ENCODE measurements at places on chromosomes 1 and 21.

GRCh38 chr1:74834261-74834660 is 101.3 kb downstream of the TYW3 start:
- H3K36me3 ChIP-seq = no peaks in the 10 kb centered on the region
- no peak overlapping the region for H3K27ac ChIP-seq
- H3K27me3 ChIP-seq = no peaks in the 10 kb centered on the region

DNA sequence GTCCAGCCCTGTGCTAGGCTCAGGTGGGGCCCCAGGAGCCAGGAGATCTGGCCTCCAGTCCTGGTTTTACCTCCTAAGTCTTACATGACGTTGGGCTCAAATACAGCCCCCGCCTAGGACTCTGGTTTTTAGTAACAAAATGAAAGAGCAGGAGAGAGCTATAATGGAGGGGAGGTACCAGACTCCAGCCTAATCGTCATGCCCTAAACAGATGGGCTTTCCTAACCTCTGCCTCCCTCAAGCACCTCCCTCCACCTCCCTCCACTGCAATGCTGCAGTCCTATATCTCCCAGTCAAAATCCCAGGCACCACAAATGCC is 28.6 kb downstream of the TTC39A start:
- no peak overlapping the region for H3K27ac ChIP-seq
- no peaks in the 10 kb centered on the region for H3K36me3 ChIP-seq
- no peaks in the 10 kb centered on the region for H3K27me3 ChIP-seq
- H3K4me3 ChIP-seq = no peak overlapping the region
- DNase-seq = no peak
- H3K4me1 ChIP-seq = peaks cover 25% of the 10 kb centered on the region

- H3K4me3 ChIP-seq = no peak overlapping the region
- H3K36me3 ChIP-seq = no peaks in the 10 kb centered on the region
- no peaks in the 10 kb centered on the region for H3K4me1 ChIP-seq
- DNase-seq = no peak
Observed at GRCh38 chr1:103461161-103462105, 64.1 kb upstream of the RNPC3 start.

DNA sequence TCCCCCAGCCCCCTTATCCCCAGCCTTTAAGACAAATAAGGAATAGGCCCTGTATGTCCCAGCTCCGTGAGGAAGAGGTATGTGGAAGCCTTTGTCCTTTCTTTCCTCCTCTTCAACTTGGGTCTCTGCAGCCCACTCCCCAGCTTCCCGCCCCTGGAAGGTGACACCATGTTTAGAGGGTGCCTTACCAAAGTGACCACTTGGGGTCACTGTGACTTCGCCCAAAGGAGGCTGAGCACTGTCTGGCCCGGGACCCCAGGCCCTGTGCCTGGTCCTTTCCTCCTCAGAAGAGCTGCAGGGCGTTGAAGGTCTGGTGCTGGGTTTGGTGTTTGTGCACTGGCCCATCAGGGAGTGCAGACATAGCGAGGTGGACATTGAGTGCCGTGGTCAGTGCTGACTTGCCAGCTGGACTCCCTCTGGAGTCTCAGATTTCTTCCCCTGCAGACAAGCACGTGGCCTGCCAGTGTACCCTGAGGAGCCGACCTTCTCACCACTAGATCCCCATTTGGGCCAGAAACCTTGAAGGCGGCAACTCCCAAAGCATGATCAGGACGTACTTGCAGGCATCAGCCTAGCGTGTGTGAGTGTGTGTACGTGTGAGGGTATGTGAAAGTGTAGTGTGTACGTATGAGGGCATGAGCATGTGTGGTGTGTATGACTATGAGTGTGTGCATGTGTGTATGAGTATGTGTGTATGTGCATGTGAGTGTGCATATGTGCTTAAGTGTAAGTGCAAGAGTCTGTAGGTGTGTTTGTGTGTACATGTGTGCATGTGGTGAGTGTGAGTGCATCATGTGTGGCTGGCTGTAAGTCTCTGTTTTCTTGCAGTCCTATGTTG is 181.4 kb upstream of the KIAA0040 start:
- H3K4me3 ChIP-seq = no peak overlapping the region
- peaks cover 16% of the 10 kb centered on the region for H3K27me3 ChIP-seq
- H3K27ac ChIP-seq = no peak overlapping the region
- no peak for DNase-seq

GRCh38 chr1:201094832-201095231 is 17.4 kb downstream of the CACNA1S start:
- peaks cover 11% of the 10 kb centered on the region for H3K27me3 ChIP-seq
- no peak overlapping the region for H3K27ac ChIP-seq
- H3K4me1 ChIP-seq = no peaks in the 10 kb centered on the region
- H3K36me3 ChIP-seq = no peaks in the 10 kb centered on the region
- no peak for DNase-seq

DNA sequence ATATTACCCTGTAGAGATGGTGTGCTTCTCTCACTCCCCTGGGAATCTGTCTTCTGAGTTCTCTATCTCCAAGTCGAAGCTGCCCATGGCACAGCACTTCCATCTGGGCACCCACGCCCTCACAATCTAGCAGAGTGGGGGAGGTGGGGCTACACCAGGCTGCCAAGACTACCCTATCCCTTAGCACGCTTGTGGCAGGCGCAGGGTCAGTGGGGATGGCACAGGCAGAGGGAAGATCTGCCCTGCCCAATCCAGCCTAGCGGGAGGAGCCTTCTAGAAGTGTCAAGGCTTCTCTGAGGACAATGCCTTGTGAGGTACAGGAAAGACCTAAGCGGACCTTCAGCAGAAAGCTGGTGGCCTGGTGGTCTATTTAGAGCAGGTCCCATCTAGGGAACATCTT is 49.1 kb downstream of the DMAP1 start:
- H3K36me3 ChIP-seq = no peaks in the 10 kb centered on the region
- no peak overlapping the region for H3K4me3 ChIP-seq
- H3K4me1 ChIP-seq = peaks cover 9% of the 10 kb centered on the region
- H3K27me3 ChIP-seq = no peaks in the 10 kb centered on the region
- H3K27ac ChIP-seq = no peak overlapping the region

DNA sequence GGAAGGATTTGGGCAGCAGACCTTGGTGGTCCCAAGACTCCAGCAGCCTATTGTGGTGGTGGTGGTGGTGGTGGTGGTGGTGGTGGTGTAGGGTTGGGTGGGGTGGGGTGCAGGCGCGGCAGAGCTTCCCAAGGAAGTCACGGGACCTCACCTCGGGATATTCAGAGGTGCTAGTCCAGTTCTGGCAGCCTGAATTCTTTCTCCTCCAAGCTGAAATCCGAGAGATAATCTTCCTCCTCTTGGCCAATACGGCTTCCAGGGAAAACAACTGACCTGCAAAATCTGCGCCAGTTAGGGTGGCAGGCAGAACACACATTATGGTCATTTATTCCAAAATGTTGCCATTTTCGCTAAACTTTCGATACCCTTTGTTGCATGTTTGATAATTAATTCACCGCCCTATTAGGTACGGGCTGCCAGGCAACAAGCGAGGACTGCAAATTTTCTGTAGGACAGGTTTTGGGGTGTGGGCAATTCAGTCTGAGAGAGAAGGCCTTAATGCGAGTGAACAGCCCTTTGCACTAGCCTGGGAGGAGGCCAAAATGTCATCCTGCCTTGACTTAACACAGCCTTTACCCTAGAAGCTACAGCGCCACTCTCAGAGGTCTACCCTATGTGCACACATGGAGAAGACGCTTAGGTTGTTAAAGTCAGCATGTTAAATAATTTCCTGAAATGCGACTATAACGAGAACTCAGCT is 33.2 kb upstream of the BSDC1 start:
- no peaks in the 10 kb centered on the region for H3K4me1 ChIP-seq
- H3K27ac ChIP-seq = no peak overlapping the region
- no peaks in the 10 kb centered on the region for H3K36me3 ChIP-seq
- no peak overlapping the region for H3K4me3 ChIP-seq

DNA sequence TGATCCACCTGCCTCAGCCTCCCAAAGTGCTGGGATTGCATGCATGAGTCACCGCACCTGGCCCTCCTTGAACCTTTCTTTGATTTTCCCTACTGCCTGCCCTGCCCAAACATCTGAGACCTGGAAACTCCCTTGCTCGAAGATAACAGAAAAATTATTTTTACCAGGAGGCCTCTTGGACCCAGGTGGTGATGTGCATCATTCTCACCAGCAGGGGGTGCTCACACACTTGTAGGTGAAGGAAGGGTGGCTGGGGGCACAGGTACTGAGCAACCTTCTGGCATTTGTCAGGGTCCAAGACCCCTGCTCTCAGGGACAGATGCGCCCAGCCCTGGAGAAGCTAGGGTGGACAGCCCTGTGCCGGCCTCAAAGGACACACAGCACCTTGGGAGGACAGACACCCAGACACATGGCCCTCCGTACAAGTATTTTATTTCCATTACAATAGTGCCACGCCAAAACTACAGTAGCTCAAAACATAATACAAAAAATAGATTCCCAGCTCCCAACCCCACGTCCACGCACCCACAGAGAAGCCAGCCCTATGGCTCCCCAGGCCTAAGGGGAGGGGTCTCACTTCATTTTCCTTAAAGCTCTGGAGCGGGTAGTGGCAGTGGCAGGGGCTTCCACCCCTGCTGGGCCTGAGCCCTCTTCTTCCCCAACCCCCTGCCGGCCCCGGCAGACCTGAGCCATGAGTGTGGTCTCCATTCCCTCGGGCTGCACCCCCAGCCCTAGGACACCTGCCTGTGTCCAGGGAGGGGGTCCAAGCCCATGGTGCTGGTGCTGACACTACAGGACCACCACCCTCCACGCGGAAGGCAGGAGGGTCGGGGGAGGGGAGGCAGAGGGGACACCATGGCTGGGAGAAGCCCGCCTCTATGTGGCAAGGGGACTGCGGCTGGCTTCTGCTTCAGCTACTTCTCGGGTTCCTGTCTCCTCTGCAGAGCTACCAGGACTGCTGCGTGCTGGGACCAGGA is 40.4 kb upstream of the EIF4G3 start:
- no peaks in the 10 kb centered on the region for H3K4me1 ChIP-seq
- DNase-seq = peak; percentile 73
- H3K27me3 ChIP-seq = no peaks in the 10 kb centered on the region
- no peak overlapping the region for H3K27ac ChIP-seq
- no peak overlapping the region for H3K4me3 ChIP-seq

- no peak for DNase-seq
- no peak overlapping the region for H3K27ac ChIP-seq
- no peak overlapping the region for H3K4me3 ChIP-seq
- no peaks in the 10 kb centered on the region for H3K4me1 ChIP-seq
Observed at GRCh38 chr1:56222914-56223540, 356.3 kb downstream of the PLPP3 start.

DNA sequence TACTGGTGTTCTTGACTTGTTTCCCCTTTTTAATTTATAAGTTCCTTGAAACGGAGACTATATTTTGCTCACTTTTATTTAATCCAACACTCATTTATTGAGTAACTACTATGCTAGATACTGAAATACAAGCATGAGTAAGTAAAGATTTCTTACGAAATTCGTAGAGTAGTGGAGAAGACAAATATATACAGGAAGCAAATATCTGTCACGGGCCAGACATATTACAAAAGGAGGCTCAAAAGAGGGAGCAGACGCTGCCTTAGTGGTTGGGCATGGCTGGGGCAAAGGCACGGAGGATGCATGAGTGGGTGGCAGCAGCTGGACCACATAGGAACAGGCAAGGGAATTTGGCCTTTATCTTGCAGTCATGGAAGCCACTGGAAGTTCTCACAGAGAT is 6.8 kb downstream of the NCF2 start:
- peaks cover 14% of the 10 kb centered on the region for H3K36me3 ChIP-seq
- no peak overlapping the region for H3K4me3 ChIP-seq
- no peak overlapping the region for H3K27ac ChIP-seq

DNA sequence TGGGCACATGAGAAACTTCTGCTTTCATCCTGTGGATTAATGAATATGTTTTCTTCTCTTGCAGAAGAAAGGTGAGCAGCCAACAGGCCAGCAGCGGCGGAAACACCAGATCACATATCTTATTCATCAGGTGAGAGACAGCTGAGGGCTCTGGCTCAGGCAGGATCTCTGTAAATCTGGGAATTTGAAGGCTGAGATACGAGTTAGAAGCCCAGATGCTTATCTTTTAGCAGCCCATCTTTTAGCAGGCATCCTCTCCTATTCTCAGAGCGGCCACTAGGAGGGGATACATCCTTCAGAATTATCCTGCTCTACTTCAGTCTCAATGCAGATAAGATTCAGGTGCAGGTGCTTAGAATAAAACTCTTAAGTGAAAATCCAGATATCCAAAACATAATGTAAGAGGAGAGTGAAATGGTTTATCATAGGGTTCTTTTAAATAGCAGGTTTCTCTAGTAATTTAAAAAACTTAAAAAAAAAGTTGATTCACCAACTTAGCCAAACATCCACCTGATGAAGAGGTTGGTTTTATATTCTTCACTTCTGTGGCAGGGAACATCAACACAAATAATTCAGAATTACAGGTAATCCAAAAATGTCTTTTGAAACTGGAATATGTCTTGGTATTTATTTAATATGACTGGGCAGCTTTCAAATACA is 19.3 kb downstream of the SH2D2A start:
- H3K27ac ChIP-seq = no peak overlapping the region
- H3K27me3 ChIP-seq = no peaks in the 10 kb centered on the region
- H3K4me1 ChIP-seq = peaks cover 24% of the 10 kb centered on the region
- H3K36me3 ChIP-seq = peaks cover 76% of the 10 kb centered on the region
- H3K4me3 ChIP-seq = no peak overlapping the region

- H3K27me3 ChIP-seq = peaks cover 5% of the 10 kb centered on the region
- peaks cover 34% of the 10 kb centered on the region for H3K4me1 ChIP-seq
- H3K27ac ChIP-seq = peak overlapping the region; percentile 76
- H3K4me3 ChIP-seq = peak overlapping the region; percentile 9
- DNase-seq = peak; percentile 62
Observed at GRCh38 chr1:11407301-11407994, 71.5 kb upstream of the DISP3 start.

- no peaks in the 10 kb centered on the region for H3K27me3 ChIP-seq
- peaks cover 70% of the 10 kb centered on the region for H3K36me3 ChIP-seq
- peak; percentile 99 for DNase-seq
- peak within 1 kb of the TSS; percentile 92 for H3K4me3 ChIP-seq
Observed at GRCh38 chr1:154220071-154220969, at the start of gene UBAP2L. TSS of gene UBAP2L (plus strand) at chr1:154220955. CDS start at chr1:154225124, 4,169 bp downstream.

GRCh38 chr1:43602990-43603389 is 47.0 kb upstream of the KDM4A start:
- DNase-seq = no peak
- H3K4me3 ChIP-seq = no peak overlapping the region
- no peaks in the 10 kb centered on the region for H3K27me3 ChIP-seq

Measured in activated CD4-positive, alpha-beta memory T cell treated with anti-CD3 and anti-CD28 coated beads, Interleukin-2, amount 10 ng/mL, durations not matched to agents 7 days and 5 days (primary cell).